ENCODE measurements at places on chromosomes 4 and X.

- DNase-seq: no peak
These were observed 164.0 kb downstream of the STAG2 start for GRCh38 chrX:124125471-124125870.

GRCh38 chr4:89254847-89255246 is 52.8 kb downstream of the GPRIN3 start:
- DNase-seq: peak; percentile 3

- no peak for DNase-seq
These were observed 116.0 kb downstream of the PTTG2 start for GRCh38 chr4:38076153-38076669.

DNA sequence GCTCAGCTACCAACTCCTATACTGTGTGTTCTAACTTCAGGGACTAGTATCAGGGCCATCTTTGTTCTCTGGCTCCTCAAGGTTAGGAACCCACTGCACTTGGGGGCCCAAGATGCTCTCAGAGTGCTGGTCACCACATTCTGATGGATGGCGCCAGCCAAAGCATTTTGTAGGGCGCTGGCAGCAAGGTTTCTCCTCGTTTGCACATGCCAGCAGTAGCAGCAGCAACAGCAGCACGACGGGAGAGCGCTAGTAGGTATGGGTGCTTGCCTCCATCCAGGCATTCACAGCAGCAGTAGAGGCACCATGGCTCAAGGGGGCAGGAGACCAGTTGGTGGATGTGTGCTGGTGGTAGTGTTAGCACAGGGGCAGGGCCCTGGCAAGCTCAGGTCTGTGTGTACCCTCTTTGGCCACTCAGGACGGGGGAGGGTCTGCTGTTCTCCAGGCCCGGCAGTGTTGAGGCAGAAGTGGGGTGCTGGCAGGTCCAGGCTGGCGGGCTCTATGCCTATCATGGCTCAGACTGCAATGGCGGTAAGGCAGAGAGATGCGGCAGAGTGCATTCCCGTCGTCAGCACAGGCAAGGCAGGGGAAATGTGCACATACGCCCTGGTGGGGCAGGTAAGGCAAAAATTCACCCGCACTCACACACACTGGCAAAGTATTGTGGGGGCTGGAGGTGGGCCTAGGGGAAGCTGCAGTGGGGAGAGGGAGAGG is 56.6 kb downstream of the SERPINA7 start:
- no peak for DNase-seq

- peak; percentile 55 for DNase-seq
These were observed 117.8 kb downstream of the UCHL1 start for GRCh38 chr4:41374490-41374889.

DNA sequence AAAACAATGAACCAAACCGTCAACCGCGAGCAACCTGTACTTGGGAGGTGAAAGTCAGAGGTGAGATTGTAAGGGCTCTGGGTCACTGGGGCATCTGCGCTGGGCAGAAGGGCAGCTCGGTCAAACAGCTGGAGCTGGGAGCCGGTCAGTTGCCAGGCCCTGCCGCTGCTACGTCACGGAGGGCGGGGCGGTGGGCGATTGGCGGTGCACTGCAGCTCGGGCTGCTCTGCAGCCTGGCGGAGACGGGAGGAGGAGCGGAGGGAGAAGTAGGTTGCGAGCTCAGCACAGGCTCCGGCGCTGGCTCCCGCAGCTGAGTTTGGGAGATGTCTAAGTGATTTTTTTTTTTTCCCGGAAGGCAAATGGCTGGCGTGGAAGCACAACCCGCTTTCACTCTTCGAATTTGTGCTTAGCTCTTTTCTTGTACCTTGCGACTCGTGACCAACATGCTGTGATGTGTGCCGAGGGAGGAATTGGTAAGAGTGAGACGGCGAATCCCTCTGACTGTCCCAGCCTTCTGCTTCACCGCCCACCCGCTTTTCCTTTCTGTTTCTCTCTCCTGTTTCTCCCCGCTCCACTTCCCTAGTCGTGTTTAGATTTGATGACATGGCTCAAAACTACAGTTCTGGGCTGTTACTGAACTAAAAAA is at the start of gene ATP10D:
TSS of gene ATP10D (plus strand) at position 229 of the 646 bp plus-strand sequence. CDS start 27,266 bp downstream, outside the sequence.
- peak; percentile 74 for DNase-seq

- no peak for DNase-seq
These were observed 1522.9 kb downstream of the PCDH18 start for GRCh38 chr4:136009258-136009832.

- DNase-seq: no peak
These were observed 122.5 kb upstream of the MAMLD1 start for GRCh38 chrX:150240643-150240970.

Data from NCI-H510A treated with DMSO at 0.1 percent for 48 hours (cell line).